Inflammatory macrophage (primary cell): ENCODE measurements at places on chromosomes 3 and 15.

GRCh38 chr3:58637509-58637908 is 29.1 kb downstream of the FAM3D start:
- DNase-seq, result no peak

DNA sequence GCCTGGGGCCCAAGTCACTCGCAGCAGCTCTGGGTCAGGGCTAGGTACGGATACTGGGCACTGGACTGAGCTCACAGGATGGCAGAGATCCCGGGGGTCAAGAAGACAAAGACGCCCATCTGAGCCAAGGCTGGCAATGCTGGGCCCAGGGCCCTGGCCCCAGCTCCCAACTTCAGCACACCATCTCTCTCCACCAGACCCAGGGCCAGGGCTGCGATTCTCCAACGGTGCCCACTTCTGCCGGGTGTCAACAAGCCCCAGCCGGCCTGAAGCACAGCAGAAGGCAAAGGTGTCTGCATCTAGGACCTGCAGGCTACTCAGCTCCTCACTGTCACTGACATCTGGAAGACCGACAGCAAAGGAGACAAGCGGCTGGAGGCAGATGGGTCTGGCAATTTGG is 8.6 kb downstream of the WDR73 start:
- DNase-seq, result no peak

DNA sequence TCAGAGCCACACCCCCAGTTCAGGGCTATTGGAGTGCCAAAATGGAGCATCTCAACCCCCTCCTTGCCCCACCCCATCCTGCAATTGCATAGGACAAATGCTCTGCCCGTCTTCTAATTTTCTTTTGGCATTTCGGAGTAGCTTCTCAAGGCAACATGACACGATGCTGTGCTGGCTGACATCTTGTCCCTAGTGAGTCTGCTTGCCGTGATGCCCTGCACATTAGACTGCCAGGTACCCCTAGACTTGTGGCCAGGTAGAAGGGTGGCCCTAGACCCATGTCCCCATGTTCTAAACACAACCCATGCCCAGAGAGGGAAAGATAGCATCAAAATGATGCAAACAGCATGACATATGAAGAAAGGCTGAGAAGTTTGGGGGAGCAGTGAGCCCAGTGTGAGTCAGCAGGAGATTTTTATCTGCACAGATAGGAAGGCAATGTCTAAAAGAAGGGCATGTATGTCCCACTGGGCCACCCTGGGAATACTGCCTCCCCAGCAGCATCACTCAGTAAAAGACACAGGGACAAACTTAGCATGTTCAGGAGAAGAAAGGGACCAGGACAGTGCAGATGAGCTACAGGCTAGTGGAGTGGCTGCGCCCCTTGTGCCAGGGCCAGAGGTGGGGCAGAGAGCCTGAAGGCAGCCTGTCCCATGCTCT is 36.8 kb downstream of the CA12 start:
- no peak for DNase-seq

GRCh38 chr3:61132062-61132461 is 119.2 kb downstream of the FHIT start:
- peak; percentile 54 for DNase-seq

DNA sequence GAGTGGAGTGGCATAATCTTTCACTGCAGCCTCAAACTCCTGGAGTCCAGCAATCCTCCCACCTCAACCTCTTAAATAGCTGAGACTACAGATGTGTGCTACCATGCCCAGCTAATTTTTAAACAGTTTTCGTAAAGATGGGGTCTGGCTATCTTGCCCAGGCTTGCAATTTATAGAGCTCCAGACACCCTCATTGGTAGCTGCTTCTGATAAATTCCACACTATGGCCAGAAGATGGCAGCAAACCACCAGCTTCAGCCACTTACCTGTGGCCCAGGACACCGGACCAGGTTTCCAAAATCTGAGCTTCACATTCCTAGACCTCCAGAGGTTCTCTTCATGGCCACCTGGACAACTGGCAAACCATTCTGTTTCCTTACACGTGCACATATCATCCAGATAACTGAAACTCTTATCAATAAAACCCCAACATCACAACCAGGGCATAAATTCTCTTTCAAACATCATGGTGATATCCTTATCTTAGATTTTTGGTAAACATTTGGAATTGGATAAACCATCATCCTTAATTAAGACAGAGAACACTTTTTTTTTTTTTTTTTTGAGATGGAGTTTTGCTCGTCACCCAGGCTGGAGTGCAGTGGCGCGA is 28.9 kb downstream of the FBXW12 start:
- peak; percentile 45 for DNase-seq

- peak; percentile 49 for DNase-seq
Observed at GRCh38 chr3:184691397-184692231, 20.2 kb downstream of the MAGEF1 start.

GRCh38 chr15:40938536-40938870 is 9.4 kb downstream of the DLL4 start:
- DNase-seq, result no peak

- peak; percentile 56 for DNase-seq
Observed at GRCh38 chr3:40800343-40800742, 275.6 kb downstream of the ZNF621 start.

- no peak for DNase-seq
Observed at GRCh38 chr15:27796405-27797320, 302.5 kb downstream of the OCA2 start.

- no peak for DNase-seq
Observed at GRCh38 chr3:194139814-194140391, 4.0 kb downstream of the HES1 start.

- no peak for DNase-seq
Observed at GRCh38 chr15:52653431-52653964, 25.7 kb downstream of the ATOSA start.

GRCh38 chr3:158447408-158447807 is 123.6 kb upstream of the MLF1 start:
- no peak for DNase-seq

- peak; percentile 55 for DNase-seq
Observed at GRCh38 chr3:107574650-107575049, 51.9 kb downstream of the BBX start.

DNA sequence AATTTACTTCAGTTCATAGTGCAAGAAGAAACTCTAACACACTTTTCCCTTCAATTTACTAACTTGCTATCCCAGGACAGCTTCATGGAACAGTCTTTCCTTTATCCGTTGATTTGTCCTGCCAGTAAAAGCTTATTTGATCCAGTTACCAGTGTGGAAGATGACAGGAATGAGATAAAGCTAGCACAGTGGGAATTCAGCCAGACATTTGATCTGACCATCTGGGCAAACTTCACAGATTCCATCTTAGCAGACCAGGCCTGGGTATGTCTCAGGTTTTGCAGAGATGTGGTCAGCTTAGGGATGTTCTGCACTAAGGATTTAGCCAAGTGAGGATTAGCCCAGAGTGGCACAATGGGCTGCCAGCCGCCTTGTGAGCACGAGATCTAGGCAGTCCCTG is 19.7 kb downstream of the CEMIP start:
- DNase-seq, result no peak

DNA sequence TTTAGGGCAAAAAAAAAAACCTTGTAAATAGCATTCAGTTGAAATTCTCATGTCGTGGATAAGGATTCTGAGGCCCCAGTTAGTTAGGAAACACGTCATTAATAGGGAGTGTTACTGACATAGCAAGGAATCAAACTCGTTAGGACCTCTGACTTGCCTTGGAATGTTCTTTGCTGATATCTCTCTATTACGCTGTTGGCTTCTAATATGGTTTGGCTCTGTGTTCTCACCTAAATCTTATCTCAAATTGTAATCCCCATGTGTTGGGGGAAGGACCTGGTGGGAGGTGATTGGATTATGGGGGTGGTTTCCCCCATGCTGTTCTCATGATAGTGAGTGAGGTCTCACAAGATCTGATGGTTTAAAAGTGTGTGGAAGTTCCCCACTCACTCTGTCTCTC is 40.3 kb downstream of the CHL1 start:
- no peak for DNase-seq

- DNase-seq, result no peak
Observed at GRCh38 chr3:178295292-178295912, 240.8 kb upstream of the KCNMB2 start.

GRCh38 chr3:194062830-194063229 is 73.1 kb upstream of the HES1 start:
- no peak for DNase-seq

- DNase-seq, result no peak
Observed at GRCh38 chr15:34642247-34642646, 58.8 kb upstream of the GOLGA8B start.

GRCh38 chr15:75921732-75922703 is 18.3 kb downstream of the FBXO22 start:
- DNase-seq, result peak; percentile 29

DNA sequence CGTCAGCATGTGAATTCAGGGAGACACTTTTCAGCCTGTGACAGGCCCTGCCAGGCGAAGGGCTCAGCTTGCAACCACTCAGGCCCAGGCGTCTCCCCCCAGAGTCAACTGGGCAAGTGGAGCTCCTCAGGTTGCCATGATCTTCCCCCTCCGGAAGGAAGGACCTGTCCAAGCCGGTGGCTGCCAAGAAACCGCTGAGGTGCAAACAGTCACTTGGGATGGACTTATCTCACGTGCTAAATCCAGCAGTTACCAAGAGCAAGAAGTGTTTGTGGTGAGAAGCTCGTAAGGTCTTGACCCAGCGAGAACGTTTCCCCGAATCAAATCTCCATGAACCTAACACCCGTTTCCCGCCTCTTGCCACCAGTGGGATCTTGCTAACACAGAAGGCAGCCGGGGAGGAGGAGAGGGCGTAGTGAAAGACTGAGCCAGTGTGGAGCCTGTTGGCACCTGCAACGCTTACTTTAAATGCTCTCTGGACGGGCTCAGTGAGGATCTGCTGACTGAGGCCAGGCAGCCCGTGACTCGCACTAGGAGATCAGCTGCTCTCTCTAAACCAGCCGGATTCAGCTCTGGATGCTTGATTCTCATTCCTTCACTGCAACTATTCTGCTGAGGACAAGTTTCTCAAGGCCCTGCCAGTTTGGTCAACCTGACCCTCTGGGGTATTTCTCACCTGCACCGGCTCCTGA is 39.0 kb downstream of the IQSEC1 start:
- no peak for DNase-seq

GRCh38 chr15:67165254-67166253 is 88.9 kb downstream of the AAGAB start:
- DNase-seq, result no peak

DNA sequence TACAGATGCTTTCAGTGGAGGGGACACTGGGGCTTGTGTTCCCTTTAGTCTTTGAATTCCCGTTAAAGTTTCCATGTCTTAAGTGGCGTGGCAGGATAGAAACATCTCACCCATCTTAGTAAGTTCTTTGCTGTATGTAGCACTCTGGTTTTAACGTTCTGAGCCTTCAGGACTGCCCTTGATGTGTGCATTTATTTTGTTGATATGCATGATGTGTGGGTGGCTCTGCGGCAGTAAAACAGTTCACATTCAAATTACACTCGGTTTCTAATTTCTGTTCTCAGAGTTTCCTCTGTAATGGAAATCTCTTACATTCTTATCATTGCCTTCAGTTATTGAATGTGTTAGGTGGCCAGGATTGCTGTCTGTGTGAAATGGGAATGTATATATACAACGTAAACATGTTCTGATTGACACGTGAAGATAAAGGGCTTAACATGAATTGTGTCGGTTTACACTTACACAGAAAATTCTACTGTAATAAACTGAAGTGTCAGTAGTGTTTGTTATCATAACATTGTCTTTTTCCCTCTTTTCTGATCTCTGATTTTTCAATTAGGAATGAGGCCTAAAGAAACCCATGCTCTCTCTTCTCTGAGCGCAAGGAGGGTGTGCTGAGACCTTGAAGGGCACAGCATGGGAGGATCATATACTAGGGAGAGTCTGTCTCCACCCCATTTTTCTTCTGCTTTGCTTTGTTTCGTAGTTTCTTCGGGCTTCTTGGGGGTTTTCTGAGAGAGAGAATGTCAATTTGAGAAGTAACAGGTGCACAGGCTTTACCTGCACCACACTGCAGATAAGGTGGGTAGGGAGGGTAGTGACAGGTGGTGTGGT is 51.5 kb downstream of the IGF1R start:
- no peak for DNase-seq

GRCh38 chr15:71057143-71057542 is 58.1 kb upstream of the THSD4 start:
- DNase-seq, result no peak

DNA sequence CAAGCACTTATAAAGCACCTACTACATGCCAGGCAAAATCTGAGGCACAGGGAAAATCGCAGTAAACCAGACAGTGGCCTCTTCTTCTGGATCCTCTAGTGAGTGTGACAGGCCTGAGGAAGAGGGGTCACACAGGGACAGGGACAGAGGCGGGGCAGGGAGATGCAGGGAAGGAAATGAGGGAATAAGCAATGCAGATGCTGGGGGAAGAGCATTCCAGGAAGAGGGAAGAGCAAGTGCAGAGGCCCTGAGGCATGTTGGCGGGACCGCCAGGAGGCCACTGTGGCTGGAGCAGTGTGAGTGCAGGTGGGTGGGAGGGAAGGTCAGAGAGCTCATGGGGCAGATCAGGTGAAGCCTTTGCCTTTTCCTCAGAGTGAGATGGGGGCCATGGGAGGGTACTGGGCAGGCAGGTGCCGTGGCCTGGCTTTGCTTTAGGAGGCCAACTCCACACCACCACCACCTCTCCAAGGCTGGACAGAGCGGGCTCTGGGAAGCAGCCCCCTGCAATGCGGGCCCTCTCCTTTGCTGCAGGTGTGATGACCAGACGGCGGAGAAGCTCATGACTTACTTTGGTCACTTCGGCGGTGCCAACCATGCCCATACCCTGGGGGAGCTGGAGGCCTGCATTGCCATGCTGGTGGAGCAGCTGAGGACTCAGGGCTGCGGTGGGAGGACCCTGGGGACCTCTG is 26.8 kb upstream of the GP9 start:
- DNase-seq, result no peak

DNA sequence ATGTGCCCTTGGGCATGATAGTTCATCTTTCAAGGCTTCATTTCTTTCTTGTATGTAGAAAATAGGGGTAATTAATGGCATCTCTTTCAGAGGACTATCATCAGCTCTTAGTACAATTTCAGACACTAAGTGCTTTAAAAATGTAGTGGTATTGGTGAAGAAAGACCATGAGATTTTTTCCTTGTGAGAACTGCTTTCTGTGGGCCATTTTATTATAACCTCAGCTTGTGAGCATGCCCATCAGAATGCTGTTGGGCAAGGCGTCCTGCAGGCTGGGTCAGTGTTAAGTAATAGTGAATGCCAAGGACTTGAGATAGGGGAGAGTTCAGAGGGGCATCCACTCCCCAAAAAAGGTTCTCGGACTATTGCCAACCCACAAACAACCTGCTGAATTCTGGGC is 187.9 kb downstream of the GHSR start:
- DNase-seq, result no peak

GRCh38 chr15:80208758-80209734 is 43.0 kb downstream of the CTXND1 start:
- no peak for DNase-seq

GRCh38 chr3:153702106-153702505 is 419.1 kb upstream of the ARHGEF26 start:
- no peak for DNase-seq

DNA sequence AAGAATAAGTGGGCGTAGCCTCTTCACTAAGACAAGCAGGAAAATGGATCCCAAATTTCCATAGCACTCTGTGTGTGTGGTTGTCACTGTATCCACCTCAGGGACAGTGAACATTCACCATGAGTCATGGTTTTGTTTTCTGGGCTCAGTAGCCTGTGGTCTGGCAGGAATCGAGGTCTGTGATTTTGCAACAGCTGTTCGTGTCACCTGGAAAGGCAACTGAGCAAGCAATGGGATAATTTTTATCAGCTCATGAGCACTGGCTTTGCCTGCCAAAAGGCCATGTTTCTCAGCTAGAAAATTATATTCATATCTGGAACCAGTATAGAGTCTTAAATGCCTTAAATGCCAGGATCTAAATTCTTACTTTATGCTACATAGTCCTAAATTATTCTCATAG is 60.9 kb downstream of the STRIT1 start:
- no peak for DNase-seq

GRCh38 chr3:143755978-143756377 is 92.3 kb downstream of the SLC9A9 start:
- no peak for DNase-seq
